ENCODE measurements at places on chromosomes 5 and 9. TPM values are rescaled to one million over a fixed set of nuclear protein-coding genes. Genes with fewer than 3 reads are reported as not detected.

Gene CNTNAP3
- total RNA-seq = 6.5 TPM

- DNase-seq = no peak
These were observed 156.5 kb downstream of the ERCC6L2 start for GRCh38 chr9:96031916-96032534.

GRCh38 chr9:116149844-116150243 is 3.7 kb upstream of the PAPPA start:
- no peak for DNase-seq

Gene RLN1
- 0.34 TPM for total RNA-seq

GRCh38 chr5:135379046-135379654 is 19.9 kb downstream of the MACROH2A1 start:
- DNase-seq = no peak

GRCh38 chr5:137022043-137022442 is 477.1 kb downstream of the SPOCK1 start:
- DNase-seq = peak; percentile 22

Gene SMC5
- 14.9 TPM for total RNA-seq

DNA sequence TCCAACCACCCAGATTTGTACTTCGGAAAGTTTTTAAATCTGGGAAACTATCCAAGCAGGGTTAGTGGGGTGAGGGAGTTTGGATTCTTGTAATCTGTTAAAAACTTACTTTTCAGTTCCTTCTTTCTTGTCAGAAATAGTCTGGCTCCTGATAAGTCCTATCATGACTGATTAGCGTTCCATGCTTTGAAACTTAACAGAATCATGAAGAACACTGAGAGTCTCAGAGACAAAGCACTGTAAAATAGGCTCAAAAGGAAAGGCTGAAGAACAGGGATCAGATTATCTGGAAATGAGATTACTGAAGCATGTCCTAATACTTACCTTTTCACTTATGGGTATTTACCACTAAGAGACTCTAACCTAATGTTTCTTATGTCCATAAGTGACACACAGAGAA is 242.5 kb downstream of the ARRDC3 start:
- DNase-seq = no peak

- DNase-seq = no peak
These were observed 524 bp downstream of the CCNB1 start for GRCh38 chr5:69167493-69167855.

GRCh38 chr5:141369994-141370848 is at the start of gene PCDHGB3:
Gene PCDHGB3 (plus strand): TSS chr5:141370242. CDS start chr5:141370395, 153 bp downstream.
- no peak for DNase-seq

DNA sequence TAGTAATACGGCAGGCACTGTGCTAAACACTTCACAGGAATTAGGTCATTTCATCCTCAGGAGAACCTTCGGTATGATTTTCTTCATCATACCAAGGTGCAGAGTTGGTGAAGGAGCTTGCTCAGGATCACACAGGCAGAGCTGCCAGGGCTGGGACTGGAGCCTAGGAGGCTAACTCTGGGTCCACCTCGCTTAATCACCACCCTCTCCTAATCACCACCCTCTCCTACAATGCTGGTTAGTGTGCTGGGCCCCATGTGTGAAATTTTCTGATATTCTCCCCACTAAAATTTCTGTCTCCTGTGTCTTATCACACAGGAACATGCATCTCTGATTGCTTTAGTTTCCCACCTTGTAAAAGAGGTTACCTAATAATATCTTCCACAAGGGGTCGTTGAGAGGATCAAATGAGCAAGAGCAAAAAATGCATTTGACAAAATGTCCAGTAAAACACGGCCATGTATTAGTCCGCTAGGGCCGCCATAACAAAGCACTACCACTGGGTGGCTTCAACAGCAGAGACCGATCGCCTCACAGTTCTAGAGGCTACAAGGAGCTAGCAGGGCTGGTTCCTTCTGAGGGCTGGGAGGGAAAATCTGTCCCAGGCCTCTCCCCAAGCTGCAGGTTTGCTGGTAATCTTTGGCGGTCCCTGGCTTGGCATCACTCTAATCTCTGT is 128.2 kb upstream of the NFIB start:
- DNase-seq = no peak

Gene ARHGEF37
- 17.9 TPM for total RNA-seq

- DNase-seq = no peak
These were observed 77.6 kb downstream of the UGCG start for GRCh38 chr9:111974092-111974681.

Gene PLAA
- 31.7 TPM for total RNA-seq

GRCh38 chr5:53180538-53180937 is 71.0 kb upstream of the MOCS2 start:
- no peak for DNase-seq

Gene SIMC1
- total RNA-seq = 4.1 TPM

- no peak for DNase-seq
These were observed 308.8 kb upstream of the NREP start for GRCh38 chr5:112065781-112066180.

- peak; percentile 66 for DNase-seq
These were observed 75.1 kb downstream of the FGF18 start for GRCh38 chr5:171494452-171495121.

DNA sequence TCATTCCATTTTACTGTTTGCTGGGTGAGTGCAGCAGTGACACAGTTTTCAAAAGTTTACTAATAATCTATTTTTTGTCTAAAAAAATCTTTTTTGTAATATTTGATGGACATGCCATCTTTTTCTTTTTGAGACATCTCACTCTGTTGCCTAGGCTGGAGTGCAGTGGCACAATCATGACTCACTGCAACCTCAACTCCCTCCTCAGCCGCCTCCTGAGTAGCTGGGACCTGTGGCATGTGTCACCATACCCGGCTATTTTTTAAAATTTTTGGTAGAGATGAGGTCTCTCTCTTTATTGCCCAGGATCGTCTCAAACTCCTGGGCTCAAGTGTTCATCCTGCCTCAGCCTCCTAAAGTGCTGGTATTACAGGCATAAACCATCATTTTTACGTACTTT is 86.0 kb downstream of the KDM4C start:
- DNase-seq = no peak

- DNase-seq = no peak
These were observed 169.5 kb upstream of the POC5 start for GRCh38 chr5:75886706-75887105.

GRCh38 chr9:738209-738915 is 103.1 kb upstream of the DMRT1 start:
- DNase-seq = peak; percentile 76

Gene PCDHB10
- 0.67 TPM for total RNA-seq

GRCh38 chr9:3569529-3569928 is 43.7 kb upstream of the RFX3 start:
- DNase-seq = no peak

Gene GABRA6
- not detected for total RNA-seq

DNA sequence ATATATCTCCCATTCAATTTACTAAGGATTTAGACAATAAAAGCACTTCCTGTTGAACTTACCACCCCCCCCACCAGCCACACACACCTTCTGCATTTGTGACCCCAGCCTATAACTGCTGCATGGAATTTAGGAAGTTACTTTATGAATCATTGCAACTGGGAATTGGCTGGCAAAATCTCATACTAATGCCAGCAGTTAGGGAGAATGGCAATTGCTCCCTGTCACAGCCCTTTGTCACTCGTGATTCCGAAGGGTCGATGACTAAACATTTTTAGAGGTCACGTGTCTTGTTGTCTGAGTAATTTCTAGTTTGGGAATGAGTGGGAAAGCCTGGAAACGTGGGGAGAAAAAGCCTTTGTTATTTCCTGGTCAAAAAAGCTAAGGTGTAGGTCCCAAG is 46.6 kb upstream of the PCA3 start:
- no peak for DNase-seq

Data from heart right ventricle (tissue), 16 donors.